ENCODE measurements at places on chromosomes 2 and 18.

GRCh38 chr2:230540332-230540731 lies 124.3 kb downstream of the SP100 start:
- no peak for DNase-seq

DNA sequence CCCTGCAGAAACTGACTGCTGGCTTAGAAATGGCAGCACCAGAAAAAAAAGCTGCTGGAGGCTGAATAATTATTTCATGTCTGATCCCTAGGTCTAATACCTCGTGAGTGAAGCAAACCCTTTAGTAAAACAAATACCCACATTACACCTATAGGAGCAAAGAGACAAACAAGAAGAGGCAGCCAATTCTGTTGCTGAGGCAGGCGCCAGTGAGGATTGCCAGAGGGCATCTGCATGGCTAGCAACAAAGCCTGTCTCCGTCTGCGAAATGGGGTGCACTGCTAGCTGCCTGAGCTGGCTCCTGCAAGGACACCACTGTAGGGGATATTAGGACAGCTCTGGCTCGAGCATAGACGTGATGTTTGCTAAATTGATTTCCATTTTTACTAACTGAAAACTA lies 509.7 kb downstream of the TDRD15 start:
- no peak for DNase-seq

- DNase-seq: no peak
Measured at GRCh38 chr18:62987055-62987830, 271.9 kb downstream of the PHLPP1 start.

- no peak for DNase-seq
Measured at GRCh38 chr2:224753743-224754540, 37.8 kb upstream of the CCDC195 start.

DNA sequence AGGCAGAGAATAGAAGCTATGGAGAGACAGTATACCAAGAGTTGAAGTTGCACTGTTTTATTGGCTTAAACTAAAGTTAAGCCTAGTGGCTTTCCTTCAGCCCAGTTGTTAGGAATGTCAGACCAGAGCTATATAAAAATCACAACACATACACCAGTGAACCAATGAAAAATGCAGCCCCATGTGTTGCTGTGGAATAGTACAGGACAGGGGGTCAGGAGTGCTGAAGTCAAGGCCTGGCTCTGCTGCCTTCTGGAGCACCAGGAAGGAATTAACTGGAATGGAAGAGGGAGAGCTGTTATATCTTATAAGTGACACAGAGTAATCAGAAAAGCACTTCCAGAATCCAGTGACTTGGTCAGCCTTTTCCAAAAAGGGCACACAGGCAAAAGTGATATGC lies 58.9 kb downstream of the OSR1 start:
- DNase-seq: no peak

GRCh38 chr2:218329826-218330593 lies 26.6 kb upstream of the CATIP start:
- DNase-seq: no peak

DNA sequence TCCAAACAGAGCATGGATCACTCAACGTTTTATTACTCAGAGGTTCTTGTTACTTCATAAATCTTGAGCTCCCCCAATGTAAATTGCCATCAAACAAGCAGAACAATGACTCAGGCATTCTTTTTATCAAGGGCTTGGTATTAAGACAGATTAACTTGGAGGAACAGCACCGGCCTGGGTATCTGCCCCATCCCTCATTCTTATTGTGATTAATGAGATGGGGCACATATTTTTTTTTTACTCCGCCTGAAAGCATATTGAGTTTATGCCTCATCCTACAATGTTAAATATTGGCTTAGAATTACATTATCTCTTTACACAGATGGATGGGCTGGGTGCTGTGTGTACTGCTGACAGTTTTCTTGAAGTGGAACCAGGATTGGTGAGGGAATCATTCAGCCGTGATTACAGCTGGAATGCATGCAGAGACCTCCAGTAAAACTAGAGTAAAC lies 387.3 kb downstream of the CLIP4 start:
- no peak for DNase-seq

DNA sequence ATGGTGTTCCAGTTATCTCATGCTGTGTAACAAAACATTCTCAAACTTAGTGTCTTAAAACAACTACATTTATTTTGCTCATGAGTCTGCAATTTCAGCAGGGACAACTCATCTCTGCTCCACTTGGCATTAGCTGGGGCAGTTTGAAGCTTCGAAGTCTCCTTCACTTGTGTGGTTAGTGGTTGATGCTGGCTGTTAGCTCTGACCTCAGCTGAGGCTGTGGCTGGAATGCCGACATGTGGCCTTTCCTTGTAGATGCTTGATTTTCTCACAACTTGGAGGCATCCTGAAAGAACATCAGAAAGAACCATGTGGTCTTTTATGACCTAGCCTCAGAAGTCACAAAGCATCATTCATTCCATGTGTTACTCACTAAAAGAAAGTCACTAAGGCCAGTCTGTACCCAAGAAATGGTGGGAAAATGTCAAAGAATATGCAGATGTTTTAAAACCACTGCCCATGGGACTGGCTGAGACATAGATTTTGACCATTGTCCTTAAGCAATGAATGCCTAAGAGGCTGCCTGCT lies 3.8 kb upstream of the TMSB10 start:
- no peak for DNase-seq

DNA sequence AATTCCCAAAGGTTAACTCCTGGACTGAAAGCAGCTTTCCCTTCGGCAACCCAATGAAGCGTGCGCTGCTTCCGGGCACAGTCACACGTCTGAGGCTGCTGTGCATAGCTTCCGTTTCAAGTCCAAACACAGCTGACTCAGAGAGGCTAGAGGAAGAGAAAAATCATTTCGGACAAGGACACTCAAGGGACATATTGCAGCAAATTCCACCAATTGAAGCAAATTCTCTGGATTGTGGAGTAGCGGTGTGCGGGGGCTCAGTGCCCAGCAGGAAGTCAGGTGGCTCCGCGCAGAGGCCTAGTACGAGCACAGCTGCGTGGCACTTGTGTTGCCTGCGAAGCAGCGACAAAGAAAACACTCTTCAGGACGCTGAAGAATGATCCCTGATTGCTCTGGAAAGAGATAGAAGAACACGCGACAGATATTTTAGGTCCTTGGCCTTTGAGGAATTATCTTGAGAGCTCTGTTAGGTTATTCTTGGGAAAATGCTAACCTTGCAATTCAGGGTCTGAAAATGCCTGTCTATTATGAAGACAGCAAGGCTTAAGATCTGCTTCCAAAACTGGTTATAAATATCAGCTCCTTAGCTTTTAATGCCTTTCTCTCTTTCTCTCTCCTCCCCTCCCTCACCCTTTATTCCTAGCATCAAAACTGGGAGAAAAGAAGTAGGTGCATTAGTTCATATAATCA lies 352.6 kb upstream of the DLGAP1 start:
- peak; percentile 79 for DNase-seq

DNA sequence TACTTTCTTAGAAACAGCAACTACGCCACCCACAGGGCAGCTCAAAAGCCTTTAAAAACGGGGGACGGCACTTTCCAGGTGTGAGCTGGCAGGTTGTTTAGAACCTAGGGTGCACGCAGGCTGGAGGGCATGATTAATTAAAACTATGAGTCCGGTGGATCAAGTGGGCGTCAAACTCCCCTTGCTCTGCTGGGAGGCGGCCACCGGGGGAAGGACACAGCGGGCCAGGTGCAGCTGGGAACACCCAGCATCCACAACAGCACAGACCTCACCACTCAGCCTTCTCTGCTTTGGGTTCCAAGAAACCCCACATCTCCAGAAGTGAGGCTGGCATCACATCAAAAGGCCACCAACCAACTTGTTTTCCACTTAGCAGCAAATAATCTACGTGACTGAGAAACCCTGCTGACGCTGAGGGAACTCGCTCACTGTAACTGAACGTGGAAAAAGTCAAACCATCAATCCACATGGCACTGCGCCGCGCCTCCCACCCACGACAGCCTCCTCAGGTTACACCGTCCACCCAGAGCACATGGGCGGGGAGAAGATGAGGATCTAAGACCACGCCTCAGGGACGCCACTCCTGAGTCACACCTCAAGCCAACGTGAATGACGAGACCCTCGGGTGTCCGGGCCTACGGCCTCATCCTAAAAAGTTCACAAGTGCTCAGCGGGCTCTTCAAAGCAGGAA lies 118.2 kb downstream of the ZNF516 start:
- peak; percentile 52 for DNase-seq

- no peak for DNase-seq
Measured at GRCh38 chr2:9210030-9210429, 3.4 kb downstream of the ASAP2 start.
